Ecto neural progenitor cell (in vitro differentiated cells): ENCODE measurements at places on chromosomes 7 and 10.

- DNase-seq = no peak
Observed at GRCh38 chr10:113993489-113993991, 50.1 kb upstream of the ADRB1 start.

- no peak for DNase-seq
Observed at GRCh38 chr7:63039882-63040281, 958.8 kb upstream of the ZNF722 start.

DNA sequence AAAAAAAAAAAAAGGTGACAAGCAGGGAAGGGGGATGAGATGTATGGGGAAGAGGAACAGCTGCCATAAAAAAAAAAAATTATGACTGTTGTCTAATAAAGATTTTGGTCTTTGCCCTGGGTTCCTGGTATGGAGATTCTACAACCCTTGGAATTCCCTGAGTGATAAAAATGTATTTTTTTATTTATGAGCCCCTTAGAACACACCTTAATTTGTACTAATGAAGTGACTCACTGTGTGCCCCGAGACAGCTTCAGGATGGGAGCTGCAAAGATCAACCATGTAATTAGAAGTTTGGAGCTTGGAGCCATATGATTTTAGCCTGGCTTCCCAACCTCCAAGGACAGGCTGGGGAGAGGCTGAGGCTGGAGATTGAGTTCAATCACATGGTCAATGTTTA is 69.7 kb downstream of the NHLRC2 start:
- DNase-seq = no peak

GRCh38 chr10:63696205-63696604 is 175.0 kb downstream of the REEP3 start:
- DNase-seq = no peak
